ENCODE measurements at places on chromosomes 3 and 15.

GRCh38 chr3:30097022-30097650 is 509.3 kb upstream of the TGFBR2 start:
- no peak for DNase-seq

GRCh38 chr3:10602769-10603768 is 97.7 kb upstream of the ATP2B2 start:
- no peak for DNase-seq

DNA sequence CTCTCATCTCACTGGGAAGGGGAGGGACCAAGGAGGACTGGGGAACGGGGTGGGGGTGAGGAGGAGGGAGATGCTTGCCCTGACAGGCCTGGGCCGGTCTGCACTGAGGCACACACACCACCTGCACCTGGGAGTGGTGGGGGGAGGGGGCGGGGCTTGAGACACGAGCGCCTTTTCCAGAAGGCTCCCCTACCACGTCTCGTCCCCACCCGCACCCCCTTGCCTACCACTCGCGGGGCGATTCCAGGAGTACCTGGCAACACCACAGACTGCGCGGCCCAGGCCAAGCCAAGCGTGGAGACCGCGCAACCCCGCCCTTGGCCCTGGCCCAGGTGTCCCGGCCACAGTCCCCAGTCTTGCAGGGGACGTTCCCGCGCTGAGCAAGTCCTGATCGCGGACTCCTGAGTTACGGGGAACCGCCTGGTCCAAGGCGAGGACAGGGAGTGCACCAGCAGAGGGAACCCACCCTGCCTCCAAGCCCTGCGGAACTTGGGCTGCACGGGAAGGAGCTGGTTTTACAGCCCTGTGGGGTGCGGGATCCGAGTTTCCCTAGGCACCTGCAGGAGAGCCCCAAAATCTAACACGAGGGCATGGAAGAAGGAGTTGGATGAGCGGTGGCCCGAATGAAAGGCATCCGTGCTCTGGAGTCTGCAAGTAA is 68.1 kb upstream of the SH3GL3 start:
- DNase-seq: no peak

DNA sequence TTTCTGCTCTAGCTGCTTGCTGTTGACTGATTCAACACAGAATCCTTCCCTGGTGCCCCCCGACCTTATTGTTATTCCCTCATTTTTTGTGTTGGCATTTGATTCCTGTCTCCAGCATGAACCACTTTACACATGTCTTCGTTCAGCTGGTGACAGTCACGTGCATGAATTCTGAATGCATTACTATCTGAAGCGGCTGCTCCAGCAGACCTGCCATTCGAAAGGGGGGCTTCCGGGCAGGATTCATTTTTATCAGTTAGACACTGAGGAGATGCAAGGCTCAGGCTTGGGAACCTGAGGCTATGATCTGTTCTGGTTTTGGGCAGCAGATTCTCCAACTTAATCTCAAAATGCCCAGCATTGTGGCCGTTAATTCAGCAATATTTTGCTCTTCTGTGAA is 336.2 kb downstream of the EPHB1 start:
- no peak for DNase-seq

- no peak for DNase-seq
These were observed 8.4 kb downstream of the MITF start for GRCh38 chr3:69747511-69748258.

DNA sequence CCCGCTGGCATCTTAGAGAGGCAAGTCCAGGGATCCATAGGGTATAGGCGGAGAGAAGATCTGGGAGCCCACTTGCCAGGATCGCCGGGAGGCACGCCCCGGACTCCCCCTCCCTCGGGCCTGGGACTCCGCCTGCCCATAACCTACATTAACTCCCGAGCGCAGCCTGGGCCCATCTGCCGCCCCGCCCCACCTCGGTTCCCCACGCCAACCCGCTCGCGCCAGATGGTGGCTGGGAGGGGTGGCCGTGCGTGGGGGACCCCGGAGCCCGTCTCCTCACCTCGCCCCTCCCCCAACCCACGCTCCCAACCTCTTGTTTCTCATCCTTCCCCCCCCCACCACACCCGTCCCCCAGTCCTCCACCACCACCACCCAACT is 1.7 kb upstream of the DLL4 start:
- no peak for DNase-seq

- DNase-seq: no peak
These were observed 69.3 kb downstream of the RPL39L start for GRCh38 chr3:187069857-187070516.
